ENCODE measurements at places on chromosomes 12 and 14.

DNA sequence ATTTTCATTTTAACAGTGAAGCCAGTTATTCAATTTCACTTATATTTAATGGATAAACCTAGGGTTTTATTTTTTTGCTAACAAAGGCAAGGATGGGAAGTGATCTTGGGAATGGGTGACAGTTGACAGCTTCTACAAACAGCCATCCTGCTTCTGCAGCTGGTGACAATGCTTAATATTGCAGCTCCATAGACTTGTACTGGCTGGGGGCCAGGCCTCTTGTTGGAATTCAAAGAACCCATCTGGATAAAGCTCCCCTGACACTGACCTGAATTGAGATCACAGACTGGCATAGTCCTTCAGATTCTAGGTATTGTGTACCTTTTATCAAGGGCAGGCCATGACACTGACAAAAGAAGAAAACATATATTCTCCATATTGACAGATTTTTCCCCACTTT is 664.6 kb upstream of the FOXG1 start:
- DNase-seq = no peak

GRCh38 chr14:32545095-32545494 is 216.0 kb downstream of the AKAP6 start:
- no peak for DNase-seq

DNA sequence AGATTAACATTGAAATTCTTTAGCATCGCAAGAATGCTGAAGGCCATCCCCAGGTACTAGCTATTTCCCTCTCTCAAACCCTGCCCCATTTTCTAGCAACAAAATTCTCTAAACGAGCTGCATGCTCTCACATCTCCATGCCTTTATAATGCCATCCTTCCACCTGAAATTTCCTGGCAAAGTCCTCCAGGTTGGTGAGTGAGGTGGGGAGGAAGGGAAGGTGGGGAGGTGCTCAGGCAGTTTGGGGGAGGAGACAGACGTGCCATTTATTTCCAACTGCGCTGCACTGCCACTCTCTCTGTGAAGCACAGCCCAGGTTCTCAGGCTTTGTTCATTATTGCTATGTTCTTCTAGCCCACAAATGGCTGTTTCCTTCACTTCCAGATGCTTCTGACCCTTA is 208.4 kb downstream of the PAWR start:
- no peak for DNase-seq

GRCh38 chr12:131371401-131372170 is 339.3 kb upstream of the SFSWAP start:
- no peak for DNase-seq

DNA sequence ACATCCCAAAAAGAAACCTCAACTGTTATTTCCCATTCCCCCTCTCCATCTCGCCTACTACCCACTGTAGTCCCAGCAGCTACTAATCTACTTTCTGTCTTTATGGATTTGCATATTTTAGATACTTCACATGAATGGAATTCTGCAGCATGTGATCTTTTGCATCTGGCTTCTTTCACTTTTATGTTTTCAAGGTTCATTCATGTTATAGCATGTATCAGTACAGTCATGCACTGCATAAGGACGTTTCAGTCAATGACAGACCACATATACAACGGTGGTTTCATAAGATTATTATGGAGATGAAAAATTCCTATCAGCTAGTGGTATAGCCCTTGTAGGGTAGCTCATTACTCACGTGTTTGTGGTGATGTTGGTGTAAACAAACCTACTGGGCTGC is 24.5 kb downstream of the PCNX4 start:
- no peak for DNase-seq

GRCh38 chr14:94679106-94679810 is 67.1 kb downstream of the SERPINA3 start:
- no peak for DNase-seq

DNA sequence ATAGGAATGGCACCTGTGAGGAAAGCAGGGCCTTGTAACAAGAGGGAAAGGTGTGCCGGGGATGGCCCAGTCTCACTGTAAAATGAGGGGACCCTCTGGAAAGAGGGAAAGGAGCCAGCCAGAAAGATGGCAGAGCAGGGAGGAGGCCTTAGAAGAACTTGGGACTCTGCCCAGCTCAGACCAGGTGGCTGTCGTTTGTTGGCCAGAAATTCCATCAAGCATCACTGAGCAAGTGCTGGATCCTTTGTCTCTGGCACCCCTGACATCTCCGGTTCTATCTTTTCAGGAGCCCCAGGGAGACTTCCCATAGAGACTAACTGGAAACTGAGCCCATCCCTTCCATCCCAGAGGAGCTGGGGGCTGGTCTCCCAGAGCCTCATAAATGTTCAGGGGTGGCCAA is 43.3 kb downstream of the DEGS2 start:
- no peak for DNase-seq

GRCh38 chr12:79187032-79187431 is 322.5 kb downstream of the SYT1 start:
- no peak for DNase-seq

DNA sequence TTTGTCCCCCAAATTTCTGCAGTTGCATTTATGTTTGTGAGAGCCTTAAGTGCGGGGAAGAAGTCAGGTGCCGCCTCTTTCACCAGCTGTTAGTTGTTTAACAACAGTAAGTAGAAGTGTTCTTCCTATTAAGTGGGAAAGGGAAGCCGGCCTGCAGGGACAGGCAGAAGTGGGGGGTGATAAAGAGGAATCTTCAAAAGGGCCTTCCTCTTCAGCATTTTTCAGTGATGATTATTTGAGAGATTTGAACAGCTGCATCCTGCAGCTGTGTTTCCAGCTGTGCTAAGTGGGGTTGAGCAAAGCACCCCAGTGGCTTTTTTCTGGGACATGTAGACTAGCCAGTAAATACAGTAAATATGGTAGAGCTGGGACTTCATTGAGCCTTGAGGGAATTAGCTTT is 32.1 kb upstream of the SLC38A1 start:
- DNase-seq = no peak

DNA sequence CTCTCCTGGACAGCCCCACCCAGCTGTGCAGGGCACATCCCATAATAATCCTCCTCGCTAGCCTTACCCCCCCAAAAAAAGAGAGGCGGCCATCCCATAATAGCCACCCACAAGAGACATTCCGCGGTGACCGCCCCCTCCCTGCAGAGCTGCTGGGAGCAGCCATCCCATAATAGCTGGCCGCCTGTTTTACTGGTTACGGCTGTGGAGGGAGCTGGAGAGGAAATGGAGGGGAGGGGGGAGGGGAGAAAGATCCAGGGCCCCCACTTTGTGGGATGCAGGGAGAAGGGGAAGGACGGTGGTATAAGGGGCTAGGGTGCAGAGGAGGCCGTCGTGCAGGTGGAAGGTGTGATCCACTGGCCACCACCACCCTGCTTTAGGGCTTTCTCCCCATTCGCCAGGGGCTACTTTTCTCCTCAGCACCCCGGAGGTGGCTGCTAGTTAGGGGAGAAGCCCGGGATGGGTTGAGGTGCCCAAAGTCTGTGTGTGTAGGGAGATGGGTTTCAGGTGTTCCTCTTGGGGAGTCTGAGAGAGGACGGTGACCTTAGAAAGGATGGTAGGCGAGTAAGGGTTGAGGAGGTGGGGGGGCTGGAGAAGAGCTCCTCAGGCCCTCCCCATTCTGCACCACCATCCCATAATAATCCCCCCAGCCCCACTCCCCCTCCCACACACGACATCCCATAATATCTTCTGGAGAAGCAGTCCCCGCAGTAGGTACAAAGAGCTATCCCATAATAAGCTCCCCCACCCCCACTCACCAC is 6.0 kb upstream of the CHD4 start:
- DNase-seq = no peak

DNA sequence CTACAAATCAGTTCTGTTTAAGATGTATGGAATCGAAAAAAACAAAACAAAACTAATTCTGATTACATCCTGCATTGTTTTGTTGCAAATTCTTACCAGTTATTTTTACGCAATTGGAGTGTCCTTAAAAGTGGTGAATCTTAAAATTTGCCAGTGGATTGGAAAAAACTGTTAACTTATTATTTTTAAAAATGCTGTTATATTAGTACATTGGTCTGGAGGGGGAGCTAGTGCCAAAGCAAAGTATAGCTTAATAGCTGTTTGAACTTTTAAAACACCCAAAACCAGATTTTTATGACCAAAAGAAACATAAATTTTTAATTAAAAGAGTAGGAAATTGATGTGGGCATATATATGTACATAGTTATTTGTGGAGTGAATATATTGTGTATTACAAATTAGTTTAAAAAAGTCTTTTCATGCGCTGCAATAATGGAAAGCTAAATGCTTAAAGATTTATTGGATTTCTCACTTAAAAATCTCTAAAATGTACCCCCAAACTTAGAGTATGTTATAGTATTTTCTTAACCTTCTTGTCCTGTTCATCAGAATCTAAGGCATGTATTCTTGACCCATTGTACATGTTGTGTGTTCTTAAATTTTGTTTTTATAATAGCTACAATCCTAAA is 2.5 kb downstream of the FUT8 start:
- no peak for DNase-seq

DNA sequence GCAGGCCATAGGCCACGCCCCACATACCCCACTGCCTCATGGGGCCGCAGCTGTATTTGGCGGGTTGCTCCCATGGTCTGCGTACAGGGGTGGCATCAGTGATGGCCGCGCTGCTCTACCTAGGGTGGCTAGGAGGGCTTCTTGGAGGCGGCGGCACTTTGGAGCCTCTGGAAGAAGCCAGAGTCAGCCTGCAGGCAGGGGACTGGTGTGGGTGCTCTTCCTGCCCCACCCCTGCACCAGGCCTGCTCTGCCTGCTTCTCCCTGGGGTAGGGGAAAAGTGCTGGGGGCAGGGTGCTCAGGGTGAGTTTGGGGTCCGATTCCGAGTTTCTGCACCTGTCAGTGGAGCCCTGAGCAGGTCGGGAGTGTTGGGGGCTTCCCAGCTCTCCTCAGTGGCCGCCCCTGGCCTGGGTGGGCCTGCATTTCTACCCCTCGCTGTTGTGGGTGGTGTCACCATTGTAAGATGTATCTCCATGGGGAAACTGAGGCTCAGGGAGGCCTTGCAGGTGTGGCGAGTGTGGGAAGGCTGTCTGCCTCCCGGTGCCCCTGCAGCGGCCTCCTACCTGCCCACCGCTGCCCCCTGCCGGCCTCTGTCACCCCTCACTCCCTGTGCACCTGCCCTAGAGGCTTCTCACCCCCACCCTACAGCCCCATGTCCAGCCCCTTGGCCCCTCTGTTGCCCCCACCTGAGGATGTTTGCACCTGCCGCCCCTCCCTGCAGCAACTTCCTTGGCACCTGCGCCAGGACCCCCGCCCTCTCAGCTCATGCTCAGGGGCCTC is 5.5 kb downstream of the CEP170B start:
- no peak for DNase-seq

DNA sequence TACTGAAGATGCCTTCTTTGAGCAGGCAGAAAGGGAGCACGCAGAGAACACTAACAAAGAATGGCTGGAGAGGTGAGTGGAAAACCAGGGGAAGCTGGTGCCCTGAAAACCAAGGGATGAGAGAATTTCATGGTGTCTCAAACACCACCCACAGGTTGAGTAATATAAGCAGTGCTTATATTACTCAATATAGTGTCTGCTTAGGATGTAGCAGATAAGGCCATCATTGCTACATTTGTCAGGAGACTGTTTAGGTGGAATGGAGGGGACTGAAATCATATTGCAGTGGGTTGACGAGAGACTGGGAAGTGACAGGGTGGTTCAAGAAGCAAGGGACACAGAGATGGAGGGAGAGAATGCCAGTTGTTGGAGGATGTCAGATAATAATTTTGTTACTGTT is 20.6 kb downstream of the PKP2 start:
- no peak for DNase-seq

DNA sequence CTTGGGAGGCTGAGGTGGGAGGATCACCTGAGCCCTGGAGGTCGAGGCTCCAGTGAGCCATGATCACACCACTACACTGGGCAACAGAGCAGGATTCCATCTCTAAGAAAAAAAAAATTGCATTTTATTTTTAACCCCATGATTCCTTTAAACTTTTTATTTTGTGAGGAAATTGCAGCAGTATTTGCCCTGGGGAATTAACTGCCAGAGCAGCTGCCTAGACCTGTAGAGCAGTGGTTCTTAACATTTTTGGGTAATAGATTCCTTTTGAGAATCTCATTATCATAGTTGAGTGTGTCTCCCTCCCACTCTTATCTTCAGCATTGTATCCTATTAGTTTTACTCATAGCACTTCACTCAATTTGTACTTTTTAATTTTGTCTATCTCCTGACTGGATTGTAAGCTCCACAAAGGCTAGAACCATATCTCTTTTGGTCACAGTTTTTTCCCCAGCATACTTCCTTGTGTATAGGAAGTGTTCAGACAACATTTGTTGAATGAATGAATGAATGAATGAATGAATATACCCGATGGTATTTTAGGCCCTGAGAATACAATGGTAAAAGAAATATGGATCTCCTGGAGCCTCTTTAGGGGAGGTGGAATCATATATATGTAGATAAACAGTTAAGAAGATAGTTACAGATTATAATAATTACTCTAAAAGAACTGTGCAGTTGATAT is 40.6 kb downstream of the BRMS1L start:
- no peak for DNase-seq

- no peak for DNase-seq
Observed at GRCh38 chr14:99679111-99679510, 5.0 kb upstream of the CYP46A1 start.

- no peak for DNase-seq
Observed at GRCh38 chr14:68986926-68987652, 8.0 kb upstream of the ACTN1 start.

- DNase-seq = no peak
Observed at GRCh38 chr12:2009623-2010022, 5.4 kb upstream of the DCP1B start.

- no peak for DNase-seq
Observed at GRCh38 chr12:90953956-90954421, 987 bp downstream of the CCER1 start.

DNA sequence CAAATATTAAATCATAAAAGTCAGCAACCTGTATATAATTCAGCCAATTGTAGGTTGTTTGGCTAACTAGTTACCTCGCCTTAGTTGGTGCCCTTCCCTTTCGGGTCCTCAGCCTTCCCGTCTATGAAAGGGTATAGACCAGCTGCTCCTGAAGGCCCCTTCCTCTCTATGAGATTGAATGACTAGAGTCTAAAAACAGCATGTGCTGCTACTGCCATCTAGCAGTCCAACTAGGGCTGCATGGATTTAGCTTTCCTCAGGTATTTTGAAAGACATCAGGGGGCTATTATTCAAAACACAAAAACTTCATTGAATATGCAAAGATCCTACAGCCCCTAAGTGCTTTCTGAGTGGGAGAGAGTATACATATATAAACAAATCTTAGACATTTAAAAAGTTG is 37.0 kb upstream of the TMEM263 start:
- DNase-seq = no peak
